ENCODE measurements at places on chromosomes 6 and 20.
A peak's percentile ranks its signal among the peaks of the same experiment; 100 is the strongest.

DNA sequence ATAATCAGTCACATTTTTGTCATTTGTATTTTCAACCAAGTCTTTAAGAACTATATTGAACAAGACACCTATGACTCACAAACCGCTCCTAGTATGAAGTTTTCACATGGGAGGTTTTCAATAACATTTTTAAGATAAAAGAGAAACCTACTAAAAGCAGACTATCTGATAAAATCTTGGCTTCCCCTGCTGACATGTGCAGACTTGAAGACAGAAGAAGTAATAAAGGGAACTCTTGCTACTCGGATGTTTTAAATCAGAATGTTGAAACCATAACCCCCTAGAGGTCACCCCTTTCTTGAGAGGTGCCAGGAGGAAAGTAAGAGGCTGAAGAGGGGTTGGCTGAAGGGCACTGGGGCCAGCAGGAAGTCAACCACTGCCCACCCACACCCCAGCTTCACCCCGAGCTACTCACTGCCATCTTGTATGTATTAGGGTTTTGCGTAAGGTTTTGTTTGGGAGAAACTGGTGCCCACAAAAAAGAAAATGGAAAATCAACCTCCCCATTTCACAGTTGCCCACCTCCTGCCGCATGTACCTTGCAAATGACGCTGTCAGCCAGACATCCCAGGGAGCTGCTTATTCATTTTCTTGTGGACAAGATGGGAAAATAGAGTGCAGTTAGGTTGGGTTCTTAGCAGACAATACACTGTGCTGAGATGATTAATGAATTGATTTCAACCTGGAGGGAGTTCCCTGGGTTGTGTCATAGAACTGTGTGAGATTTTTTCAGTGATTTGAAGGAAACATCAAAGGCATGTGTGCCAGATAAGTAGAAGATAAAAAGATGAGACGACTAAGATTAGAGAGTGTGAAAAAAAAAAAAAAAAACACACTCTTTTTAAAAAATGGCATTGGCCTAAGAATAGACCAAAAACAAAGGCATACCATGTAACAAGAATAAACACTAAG, 83.2 kb upstream of the TAB2 start:
- DNase-seq = peak; percentile 28

DNA sequence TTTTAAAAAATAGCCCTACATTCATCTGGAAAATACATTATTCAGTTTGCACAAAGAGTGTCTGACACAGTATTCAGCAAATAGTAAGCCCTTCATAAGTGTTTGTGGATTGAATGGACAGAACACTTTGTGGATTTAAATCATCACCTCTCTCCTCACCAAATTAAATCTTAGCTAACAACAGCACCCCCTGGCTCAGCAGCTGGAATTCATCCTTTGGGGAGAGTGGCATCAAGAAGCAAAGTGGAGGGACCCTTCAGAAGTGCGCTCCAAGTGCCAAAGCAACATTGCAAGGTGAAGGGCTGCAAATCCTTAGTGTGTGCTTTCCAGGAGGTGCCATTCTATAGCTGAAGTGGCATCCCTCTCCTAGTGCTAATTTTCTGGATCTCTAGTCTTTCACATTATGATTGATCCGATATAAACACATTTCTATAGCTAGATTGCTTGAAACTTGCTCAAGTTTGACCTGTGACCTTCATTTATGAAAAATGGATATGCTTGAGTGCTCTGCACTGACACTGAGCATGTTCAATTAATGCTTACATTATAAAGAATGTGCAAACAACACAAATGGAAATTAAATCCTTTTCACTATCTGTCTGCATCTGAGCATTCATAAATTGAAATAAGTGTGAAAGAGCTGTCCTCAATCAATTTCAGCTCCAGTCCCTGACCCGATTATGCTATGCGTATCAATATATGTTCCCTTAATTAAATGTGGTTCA, 891.7 kb downstream of the C6orf118 start:
- no peak for DNase-seq

GRCh38 chr6:24613361-24614042, 32.5 kb downstream of the KIAA0319 start:
- no peak for DNase-seq

- no peak for DNase-seq
These were observed 12.3 kb upstream of the BLCAP start for GRCh38 chr20:37540001-37540400.

DNA sequence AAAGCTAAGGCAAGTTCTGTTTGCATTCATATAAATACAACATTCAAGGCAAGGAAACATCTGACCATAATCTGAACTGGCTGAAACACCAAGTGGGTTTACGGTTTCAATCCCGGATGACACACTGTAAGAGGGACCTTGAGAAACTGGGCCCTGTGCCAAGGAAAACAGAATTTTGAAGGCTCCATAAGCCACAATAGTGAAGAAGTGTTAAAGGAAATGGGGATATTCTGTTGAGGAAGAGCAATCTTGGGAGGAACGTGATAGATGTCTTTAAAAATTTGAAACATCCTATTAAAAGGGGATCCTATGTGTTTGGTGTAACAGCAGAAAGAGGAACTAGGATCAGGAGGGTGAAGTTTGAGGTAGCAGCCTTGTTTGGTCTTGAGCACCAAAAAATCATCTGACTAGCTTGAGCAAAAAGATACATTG, 82.4 kb upstream of the TAB2 start:
- DNase-seq = no peak

- no peak for DNase-seq
These were observed 100.1 kb upstream of the FRMD1 start for GRCh38 chr6:168179133-168179532.

DNA sequence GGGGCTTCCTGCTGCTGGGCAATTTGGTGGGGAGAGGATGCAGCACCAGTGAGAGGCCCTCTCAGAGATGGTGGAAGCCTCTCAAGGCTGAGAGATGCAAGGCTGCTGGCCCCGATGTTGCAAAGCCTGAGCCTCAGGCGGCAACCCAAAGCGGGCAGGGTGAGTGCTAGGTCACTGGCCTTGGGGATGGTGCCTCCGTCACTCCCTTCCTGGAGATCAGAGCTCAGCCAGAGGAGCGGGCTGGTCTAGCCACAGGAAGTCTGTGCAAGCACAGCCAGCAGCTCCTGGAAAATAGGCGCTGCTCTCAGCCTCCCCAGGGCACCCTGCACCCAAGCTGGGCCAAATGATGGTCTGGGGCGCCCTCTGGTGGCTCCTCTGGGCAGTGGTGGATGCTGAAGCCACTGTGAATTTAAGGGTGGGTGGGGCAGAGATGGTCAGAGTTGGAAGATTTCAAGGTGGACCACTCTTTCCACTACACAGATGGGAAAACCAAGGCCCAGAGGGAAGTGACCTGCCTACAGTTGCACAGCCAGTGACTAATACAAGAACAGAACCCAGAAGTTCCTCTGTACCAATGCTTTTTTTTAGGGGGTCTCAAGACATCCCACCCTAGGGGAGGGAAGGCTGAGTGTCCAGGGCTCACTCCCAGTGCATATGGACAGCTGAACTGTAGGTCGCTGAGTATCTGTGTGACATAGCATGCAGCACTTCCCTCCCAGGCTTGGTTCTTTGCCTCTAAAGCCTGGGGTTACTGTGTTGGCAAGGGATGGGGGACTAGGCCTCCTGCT, 20.8 kb downstream of the C20orf203 start:
- peak; percentile 81 for DNase-seq

GRCh38 chr20:6993511-6993910, 226.0 kb downstream of the BMP2 start:
- DNase-seq = no peak

GRCh38 chr6:164104432-164104831, 689.9 kb downstream of the QKI start:
- no peak for DNase-seq

GRCh38 chr20:23131766-23132165, 45.6 kb upstream of the CD93 start:
- DNase-seq = no peak

- DNase-seq = peak; percentile 11
These were observed 86.5 kb downstream of the LYRM4 start for GRCh38 chr6:5174244-5174643.

DNA sequence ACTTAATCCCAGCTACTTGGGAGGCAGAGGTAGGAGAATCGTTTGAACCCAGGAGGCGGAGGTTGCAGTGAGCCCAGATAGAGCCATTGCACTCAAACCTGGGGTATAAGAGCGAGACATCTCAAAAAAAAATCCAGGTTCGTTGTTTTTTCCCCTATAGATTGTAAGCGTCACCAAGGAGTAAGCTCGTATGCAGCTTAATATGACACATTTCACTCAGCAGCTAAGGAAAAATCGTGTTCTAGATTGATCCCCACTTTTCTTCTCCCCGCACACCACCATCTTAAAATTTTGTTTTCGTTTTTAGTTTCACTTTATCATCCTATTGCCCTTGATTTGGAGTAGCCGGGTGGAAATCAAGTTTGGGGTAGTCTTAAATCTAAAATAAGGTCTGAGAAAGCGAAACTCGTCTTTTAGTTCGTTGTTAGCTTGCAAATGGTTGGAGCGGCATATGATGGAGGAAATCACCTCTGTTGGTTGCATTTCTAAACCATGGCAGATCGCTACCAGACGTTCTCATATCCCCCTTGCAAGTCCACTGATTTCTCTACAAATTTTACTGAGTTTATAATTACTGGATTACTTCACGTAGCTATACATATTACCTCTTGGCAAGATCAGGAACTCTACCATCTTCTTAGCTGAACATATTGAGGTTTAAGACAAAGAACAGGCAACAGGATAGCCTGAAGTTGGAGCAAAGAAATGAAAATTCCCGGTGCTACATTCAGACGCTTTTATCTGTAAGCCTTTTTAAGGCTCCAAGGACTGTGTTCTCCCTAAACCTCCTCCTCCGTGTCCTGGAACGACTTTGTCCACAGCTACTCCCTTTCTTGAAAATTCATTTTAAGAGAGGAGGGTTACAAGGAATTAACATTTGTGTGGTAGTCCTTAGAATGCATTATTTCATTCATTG, 91.1 kb upstream of the BTN3A2 start:
- DNase-seq = no peak

DNA sequence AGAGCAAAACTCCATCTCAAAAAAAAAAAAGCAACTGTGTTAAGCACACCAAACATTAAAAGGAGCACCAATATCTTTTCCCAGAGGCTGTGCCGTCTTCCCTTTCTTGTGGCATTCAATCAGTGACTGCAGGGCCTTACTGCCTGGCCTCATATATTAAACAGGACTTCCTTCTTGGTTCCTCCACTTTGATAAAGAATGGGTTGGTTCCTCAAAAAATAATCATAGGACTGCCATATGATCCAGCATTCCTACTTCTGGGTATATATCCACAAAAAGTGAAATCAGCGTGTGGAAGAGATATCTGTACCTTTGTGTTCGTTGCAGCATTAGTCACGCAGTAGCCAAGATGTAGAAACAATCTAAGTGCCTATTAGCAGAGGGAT, 40.3 kb upstream of the GFOD1 start:
- no peak for DNase-seq

DNA sequence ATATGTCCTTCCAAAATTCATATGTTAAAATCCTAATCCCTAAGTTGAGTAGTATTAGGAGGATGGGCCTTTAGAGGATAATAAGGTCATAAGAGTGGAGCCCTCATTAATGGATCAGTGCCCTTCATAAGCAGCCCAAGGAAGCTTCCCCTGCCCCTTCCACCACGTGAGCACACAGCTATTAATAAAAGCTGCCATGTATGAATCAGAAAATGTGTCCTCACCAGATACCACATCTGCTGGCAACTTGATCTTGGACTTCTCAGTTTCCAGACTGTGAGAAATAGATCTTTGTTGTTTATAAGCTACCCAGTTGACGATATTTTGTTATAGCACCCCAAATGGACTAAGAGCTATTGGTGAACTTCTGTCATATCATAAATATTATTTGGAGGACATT, 207.7 kb upstream of the HDDC2 start:
- no peak for DNase-seq

DNA sequence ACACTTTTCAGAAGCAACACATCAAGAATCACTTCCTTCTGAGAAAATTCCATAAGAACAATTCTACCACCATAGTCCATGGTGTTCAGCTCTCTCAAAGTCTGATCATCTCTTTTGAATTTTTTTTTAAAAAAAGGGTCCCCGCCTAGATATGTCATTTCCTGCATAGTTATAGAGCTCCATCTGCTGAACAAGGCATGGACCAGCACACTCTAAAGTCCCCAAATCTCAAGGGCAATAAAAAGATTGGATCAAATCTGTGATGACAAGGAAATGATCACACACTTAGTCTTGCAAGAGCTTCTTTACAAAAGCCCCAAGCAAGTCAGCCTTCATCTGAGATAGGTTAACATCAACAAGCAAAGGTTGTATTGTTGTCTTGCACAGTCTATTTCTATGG, 100.7 kb upstream of the STMND1 start:
- DNase-seq = no peak

DNA sequence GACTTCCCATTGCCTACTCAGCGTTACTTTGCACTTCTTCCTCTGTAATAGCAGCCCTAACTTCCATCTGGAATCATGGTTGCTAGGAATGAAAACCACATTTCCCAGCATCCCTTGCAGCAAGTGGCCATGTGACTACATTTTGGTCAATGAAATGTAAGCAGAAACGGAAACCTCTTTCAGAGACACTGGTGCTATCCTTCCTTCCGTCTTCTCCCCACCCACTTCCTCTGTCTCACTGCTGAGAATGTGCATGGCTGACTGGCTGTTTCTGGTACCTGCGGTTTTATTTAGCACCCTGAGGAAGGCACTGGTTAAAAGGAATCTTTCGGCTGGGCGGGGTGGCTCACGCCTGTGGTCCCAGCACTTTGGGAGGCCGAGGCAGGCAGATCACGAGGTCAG, 107.4 kb downstream of the SCML4 start:
- peak; percentile 73 for DNase-seq

DNA sequence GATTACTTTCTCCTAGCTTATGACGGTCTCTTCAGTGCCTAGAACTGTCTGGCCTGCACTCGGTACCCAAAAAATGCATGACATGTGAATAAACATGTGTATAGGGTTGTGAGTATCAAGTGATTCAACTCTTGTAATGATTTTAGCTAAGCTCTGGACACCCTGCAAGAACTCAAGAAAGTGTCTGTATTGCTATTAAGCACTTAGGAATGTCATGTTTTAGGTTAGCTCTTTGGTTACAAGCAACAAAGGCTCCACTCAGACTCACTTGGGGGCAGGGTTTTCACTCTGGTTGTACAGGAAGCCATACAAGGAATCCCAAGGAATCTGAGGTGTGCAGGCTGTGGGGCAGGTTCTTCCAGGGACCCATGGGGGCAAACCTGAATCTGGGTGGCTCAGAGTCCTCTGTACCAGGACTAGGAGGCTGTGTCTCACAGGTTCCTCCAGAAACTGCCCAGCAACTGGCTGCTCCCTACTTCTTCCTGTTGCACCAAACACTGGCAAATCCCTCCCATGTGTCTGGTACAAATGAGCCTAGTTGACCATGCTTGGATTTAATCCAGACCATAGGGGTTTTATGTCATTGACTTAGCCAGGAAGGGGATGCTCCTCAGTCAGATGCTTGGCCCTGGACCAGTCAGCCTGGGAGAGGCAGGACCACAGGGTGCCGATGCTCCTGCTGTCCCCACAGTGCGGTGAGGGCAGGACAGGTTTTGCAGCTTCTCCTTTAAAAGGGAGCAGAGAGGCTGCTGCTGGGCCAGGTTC, 77.9 kb upstream of the CDH4 start:
- no peak for DNase-seq

GRCh38 chr6:93182938-93183479, 236.3 kb downstream of the EPHA7 start:
- no peak for DNase-seq
